SK-N-MC (cell line): ENCODE measurements at places on chromosomes 4 and X.

DNA sequence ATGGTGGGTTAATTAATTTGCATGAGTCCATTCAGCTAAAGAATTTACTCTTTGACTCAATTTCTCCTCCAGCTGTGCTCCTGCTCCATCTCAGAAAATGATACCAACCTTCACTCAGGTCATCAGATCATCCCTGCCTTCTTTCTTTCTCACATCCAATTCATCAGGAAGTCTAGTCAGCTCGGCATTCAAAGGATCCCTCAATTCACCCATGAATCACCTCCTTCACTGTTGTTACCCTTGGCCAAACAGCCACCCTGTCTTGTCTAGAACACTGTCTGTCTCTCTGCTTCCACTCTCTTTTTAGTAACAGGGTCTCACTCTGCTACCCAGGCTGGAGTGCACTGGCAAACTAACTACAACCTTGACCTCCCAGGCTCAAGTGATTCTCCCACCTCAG is 337.4 kb upstream of the SFRP2 start:
- DNase-seq, result no peak

DNA sequence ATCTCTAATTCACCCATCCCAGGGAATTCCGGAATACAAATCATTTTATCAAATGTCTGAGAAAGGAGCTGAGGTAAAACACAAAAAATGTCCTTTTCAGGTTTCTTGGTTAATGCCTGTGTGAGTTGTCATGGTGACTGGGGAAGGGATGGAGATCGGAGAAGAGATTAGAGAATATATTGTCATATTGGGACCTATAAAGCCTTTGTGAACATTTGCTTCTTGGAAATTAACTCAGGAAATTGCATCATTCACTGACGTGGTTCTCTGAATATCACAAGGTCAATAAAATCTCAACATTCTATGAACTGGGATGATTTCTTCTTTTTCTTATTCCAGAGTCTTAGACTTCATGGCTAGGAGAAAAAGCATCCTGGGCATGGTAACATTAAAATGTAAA is 174.8 kb upstream of the GLRA2 start:
- no peak for DNase-seq

DNA sequence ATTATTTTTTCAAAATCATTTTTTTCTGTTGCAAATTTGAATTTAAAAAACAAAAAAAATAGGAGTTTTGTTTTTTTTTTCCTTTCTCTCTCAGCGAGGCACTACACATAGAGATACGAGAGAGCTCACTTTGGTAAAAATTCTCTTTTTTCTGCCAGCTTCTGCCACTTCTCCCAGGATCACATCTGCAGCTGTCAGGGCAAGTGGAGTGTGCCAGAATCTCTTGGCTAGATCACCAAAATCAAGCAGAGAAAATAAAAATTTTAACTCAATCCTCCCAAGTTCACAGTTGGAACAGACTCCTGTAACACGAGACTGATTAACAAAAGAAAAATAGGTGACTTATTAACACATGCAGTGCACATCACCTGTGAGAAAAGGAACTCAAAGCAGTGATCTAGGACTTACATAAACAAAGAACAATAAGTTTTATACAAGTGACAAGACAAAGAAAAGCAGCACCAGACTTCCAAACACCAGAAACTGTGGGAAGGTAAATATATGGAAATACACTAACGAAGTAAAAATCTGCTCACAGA is 213.2 kb upstream of the ZFP42 start:
- DNase-seq, result no peak

- DNase-seq, result no peak
These were observed 3.9 kb upstream of the ELF4 start for GRCh38 chrX:130114141-130114588.

GRCh38 chr4:39933671-39934590 is 43.8 kb downstream of the PDS5A start:
- peak; percentile 50 for DNase-seq

DNA sequence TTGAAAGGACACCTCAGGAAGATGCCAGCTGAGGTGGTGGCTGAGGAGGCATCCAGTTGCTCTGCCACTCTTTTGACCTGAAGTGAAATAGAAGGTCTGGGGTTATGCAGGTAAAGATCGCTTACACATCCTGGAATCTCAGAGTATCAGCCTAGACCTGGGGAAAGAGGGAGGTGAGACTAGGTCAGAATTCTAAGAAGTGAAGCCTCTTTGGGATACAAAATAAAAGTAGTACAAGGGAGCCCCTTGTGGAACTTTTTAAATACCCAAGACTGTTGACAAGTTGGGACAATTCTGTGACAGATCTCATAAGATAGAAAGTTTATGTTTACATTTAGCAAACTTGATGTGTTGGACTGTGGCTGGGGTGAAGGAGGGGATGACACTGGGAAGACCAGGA is 263.1 kb downstream of the SPRY1 start:
- no peak for DNase-seq

GRCh38 chr4:7367406-7367805 is 67.3 kb downstream of the PSAPL1 start:
- DNase-seq, result no peak

DNA sequence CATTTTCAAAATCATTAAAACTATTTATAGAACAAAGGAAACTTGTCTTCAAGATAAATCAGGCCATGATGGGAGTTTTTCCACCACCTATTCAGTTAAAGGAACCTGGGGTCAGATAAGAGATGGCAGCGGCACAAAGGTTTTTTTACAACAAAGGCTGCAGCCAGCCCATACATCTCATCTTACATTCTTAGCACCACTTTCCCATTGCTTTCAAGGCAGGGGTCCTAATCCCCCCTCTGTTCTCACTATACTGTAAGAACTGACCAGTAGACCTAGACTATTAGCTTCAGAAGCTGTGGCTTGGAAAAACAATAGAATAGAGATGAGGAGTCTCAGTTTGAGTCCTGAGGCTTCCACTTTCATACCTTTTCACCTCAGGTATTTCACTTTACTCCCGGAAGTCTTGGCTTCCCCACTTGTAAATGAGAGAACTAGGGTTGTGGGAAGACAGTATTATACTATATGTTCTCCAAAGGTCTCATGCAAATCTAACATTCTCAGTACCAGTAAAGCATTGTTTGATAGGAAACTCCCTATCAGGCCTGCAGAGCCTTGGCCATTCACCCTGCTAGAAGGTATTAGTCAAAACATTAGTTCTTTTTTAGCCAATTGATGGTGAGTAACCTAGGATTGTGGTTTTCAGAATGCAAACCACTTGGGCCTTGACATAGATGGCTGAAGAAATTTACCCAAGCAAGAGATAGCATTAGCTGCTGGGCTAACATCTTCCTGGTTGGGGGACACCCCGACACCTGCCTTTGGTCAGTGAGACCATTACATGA is 182.9 kb upstream of the PBDC1 start:
- DNase-seq, result no peak

GRCh38 chr4:156322592-156322991 is 368.9 kb upstream of the CTSO start:
- no peak for DNase-seq

- no peak for DNase-seq
These were observed 849.7 kb upstream of the GRID2 start for GRCh38 chr4:91454111-91454510.

GRCh38 chr4:140233791-140234696 is 80.1 kb upstream of the MAML3 start:
- no peak for DNase-seq

DNA sequence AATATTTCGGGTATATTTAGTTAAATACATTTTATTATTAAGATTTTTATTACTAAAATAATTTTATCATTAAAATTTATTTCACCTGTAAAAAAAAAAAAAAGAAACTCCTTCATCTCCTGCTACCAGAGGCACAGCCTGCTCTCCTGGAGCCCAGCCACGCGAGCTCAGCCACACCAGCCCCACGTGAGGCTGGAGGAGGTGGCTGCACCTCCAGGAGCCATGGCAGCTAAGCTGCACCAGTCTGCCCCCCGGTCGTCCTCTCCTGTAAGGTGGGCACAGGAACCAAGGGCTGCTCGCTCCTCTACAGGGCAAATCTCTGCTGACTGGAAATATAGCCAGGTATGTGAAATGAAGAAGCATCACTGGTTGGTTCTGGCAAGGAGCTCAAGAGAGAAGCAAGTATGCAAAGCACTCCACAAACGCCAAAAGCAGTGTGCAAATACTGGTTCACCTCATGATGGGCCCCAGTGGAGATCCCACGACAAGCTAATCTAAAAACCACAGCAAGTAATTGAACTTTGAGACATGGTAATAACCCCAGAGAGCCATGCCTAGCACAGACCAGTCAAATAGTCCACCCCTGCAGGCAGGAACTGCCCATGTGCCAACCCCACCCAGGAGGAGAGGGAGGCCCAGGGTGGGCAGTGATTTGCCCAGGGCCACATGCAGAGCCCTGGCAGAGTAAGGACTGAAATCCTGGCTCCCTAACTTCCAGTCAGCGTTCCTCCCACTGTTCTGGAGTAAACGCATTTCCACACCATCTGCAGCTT is 90.1 kb downstream of the WFS1 start:
- DNase-seq, result no peak

DNA sequence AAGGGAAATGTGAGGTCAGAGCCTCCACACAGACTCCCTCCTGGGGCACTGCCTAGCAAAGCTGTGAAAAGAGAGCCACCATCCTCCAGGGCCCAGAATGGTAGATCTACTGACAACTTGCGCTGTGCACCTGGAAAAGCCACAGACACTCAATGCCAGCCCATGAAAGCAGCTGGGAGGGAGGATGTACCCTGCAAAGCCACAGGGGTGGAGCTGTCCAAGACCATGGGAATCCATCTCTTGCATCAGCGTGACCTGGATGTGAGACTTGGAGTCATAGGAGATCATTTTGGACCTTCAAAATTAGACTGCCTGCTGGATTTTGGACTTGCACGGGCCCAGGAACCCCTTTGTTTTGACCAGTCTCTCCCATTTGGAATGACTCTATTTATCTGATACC is 22.8 kb downstream of the CDKN2AIP start:
- no peak for DNase-seq

- no peak for DNase-seq
These were observed 43.0 kb downstream of the AMELX start for GRCh38 chrX:11336201-11336600.

DNA sequence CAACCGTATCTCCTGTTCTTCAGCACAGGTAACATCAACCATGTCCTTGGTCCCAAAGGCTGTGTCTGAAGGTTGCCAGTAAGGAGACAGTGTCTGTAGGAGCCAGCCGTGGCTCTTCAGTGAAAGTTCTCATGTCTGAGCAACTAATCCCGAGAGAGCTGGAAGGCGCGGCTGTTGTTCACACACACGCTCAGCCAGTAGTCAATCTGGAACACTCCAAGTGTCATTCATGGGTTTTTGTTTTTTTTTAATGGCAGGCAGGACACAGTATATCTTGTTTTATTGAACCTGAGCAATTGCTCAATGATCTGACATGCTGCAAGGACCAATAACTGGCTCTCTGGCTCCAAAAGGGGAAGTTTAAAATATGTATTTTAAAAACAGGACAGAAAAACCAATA is 48.4 kb upstream of the MAP3K15 start:
- DNase-seq, result no peak

DNA sequence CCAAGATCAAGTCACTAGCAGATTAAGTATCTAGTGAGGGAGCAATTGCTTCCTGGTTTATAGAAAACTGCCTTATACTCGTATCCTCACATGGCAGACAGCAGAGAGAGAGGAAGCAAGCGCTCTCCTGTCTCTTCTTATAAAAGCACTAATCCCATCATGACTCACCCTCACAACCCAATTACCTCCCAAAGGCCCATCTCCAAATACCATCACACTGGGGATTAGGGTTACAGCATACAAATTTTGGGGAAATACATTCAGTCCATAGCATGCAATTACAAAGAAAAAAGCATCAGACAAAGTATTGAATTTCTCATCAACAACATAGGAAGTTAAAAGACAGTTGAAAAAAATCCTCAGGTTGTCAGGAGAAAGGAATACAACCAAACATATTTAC is 292.6 kb downstream of the IQCM start:
- no peak for DNase-seq

DNA sequence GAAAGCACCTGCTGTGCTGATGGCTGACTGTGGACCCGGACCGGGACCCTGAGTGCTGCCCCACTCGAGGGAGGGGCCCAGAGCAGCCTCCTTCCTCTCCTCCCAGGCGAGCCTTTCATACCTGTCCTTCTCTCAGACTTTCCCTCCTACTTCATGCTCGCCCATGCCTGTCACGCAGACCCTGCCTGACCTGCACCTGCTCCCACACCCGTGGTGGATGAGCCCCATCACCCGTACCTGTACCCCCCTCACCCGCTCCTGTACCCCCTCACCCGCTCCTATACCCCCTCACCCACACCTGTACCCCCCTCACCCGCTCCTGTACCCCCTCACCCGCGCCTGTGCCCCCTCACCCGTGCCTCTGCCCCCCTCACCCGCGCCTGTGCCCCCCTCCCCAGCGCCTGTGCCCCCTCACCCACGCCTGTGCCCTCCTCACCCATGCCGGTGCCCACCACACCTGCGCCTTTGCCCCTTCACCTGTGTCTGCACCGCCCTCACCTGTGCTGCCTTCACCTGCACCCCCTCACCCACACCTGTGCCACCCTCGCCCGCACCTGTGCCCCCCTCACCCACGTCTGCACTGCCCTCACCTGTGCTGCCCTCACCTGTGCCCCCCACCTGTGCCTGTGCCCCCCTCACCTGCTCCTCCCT is 5.8 kb downstream of the MAEA start:
- DNase-seq, result no peak

GRCh38 chr4:36917413-36917812 is 327.1 kb upstream of the NWD2 start:
- no peak for DNase-seq

DNA sequence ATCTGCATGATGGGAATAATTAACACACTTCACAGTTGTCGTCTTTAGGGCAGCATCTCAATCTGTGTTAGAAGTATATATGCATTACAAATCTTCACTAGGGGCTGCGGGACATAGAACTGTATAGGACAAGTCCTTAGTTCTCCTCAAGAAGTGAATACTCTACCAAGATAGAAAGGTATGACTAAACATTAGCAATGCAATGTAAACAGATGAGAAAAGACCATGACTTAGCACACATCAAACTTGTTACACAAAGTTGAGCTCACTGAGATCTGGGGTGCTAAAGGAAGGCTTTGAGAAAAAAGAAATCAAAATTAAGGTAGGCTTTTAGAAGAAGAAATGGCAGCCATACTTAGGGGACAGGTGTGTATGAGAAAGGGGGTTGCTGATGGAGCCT is 182.1 kb upstream of the MAP3K15 start:
- DNase-seq, result no peak

GRCh38 chr4:13413729-13414437 is 70.3 kb downstream of the RAB28 start:
- no peak for DNase-seq

- no peak for DNase-seq
These were observed 659.8 kb upstream of the MAGEB2 start for GRCh38 chrX:29555465-29556091.

DNA sequence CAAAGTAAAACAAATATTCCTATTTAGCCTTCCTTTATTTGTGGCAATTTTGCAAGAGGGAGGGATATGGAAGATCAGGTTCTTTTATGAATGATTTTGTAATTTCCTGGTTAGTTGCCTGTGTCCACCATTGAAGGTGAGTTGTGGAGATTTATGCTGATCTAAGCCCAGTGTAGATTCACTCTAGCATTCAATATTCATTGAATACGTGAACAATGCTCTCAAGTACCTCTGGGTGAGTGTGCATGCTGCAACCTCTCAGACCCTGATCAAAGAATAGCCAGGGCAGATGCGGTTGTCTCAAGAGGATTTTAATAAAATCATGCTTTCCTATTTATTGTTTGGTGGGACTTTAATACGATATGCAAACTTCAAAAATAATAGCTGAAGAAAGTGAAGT is 628.4 kb downstream of the SPRY1 start:
- DNase-seq, result no peak

GRCh38 chrX:24838629-24839028 is 144.9 kb downstream of the POLA1 start:
- DNase-seq, result peak; percentile 47
